Fibroblast of skin of right biceps (primary cell): ENCODE measurements at places on chromosomes 3 and 15.
A peak's percentile ranks its signal among the peaks of the same experiment; 100 is the strongest.

DNA sequence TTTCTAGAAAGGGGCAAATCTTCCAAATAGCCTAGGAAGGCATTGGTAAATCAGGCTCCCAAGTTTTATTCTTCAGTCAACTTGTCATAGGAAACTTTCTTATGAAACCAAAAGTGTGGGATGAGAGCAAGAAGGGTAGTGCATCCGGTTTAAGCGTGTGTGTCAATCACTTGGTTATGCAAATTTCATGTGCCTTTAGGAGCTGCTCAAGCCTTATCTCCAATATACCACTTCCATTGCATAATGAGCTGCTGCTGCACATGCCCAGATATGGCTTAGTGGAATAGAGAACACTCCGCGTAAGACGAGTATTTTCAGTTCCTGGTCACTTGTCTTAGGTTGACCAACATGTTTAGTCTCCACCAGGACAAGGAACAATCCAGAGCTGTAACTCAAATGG lies 242.1 kb downstream of the CBLB start:
- DNase-seq = no peak

GRCh38 chr3:7393944-7394605 lies 533.2 kb downstream of the GRM7 start:
- DNase-seq = no peak

DNA sequence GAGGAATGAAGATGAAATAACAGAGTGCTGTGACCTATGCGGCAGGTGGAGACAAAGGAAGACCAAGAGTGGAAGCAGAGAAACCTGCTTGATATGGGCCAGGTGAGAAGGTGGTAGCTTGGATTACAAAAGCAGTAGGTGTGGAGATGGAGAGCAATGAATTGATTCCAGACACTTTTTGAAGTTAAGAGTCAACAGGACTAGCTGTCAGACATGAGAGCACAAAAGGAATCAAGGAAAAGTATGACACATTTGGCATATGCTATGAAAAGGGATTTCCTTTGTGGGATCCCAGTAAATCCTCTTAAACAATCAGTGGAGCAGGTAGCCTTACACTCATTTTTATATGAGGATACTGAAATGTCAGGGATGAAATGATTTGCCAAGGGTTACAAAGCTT lies 160.5 kb downstream of the GREM1 start:
- DNase-seq = peak; percentile 42

GRCh38 chr3:170840291-170840859 lies 29.6 kb downstream of the RPL22L1 start:
- DNase-seq = peak; percentile 18

GRCh38 chr15:90718232-90718631 lies 1.1 kb downstream of the BLM start:
- DNase-seq = no peak

GRCh38 chr15:100154338-100154737 lies 187.4 kb downstream of the ADAMTS17 start:
- no peak for DNase-seq

DNA sequence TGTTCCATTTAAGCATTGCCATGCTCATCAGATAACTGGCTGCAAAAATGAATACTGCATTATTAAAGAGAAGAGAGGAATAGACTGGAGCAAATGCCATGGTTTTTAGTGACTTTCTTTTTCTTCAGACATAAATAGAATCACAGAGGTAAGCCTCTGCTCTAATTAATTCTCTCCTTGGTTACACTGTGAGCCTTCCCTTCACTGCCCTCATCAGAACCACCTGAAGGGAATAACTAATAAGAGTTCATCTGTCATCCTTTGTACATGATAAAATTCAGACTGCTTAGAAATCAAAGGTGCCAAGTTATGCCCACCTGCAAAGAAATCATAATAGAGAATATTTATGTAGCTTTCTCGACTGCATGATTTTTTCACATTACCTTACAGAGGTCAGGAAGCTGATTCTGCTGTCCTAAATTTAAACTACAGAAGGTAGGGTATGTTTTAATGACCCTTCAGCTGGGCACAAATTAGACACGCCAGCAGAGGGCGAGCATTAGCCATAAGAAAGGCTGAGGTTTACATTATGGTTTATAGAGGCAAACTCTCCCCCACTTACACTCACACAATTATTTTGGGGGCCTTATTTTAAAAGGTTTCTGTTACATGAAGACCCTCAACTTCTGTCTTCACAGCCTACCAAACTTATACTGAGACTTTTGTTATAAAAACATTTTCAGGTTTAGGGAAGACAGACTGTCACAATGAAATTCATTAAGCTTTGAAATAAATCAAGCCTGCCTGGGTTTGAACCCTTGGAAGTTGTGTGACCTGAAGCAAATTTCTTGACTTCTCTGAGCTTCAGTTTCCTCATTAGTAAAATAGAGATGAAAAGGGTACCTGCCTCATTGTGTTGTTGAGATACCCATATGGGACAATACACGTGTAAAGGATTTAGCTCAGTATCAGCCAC lies 15.3 kb upstream of the UNC13C start:
- DNase-seq = peak; percentile 4

DNA sequence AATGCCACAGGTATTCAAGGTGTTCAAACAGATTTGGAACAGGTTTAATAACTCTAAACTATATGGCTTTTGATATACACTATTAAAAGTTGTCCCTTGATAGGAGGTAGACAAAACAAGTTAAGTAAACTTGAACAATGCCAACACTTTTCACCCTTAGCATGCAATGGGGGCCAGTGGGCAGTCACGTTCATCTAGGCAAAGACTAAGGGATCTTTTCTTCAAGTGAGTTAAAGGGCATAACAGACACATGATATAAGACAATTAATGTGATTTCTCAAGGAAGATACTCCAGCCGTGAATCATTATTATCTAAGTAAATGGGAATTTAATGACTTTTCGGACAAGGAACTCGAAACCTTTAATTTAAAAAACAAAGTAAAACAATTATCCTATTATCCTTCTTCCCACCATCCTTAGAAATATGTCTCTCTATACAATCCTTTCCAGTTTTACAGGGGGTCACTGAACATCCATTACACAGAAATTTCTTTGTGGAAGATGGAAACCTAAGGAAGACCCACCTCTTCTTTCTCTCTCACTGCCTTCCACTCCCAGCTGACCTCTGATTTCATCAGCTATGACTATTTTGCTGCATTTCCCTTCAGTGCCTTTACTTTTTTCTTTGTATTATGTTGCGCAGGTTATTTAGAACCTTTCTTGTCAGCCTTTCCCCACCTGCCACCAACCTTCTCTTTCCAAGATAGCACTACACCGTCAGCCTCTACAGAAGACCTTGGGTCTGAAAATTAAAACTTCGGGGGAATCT lies 1.5 kb downstream of the CLDN1 start:
- DNase-seq = no peak

- DNase-seq = no peak
Observed at GRCh38 chr15:96361309-96362010, 31.0 kb downstream of the NR2F2 start.

DNA sequence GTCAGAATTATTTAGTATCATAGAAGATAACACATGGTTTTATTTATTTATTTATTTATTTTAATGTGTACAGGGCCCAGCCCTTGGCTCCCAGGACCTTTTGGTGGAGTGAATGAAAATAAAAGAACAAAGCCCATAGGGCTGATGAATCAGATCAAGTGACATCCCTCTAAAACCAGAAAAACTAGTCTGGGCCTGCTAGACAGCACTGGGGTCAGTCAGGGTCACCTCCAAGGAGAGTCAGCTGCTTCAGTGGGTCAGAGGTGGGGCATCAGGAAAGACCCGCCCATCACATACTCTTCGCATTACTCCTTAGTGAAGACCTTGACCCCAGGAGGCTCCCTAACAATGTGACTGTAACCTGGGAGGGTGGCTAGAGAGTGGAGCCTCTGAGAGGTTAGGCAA lies 12.8 kb downstream of the PPCDC start:
- peak; percentile 11 for DNase-seq
